ENCODE measurements at places on chromosomes 11 and 22. TPM values are rescaled to one million over a fixed set of nuclear protein-coding genes. Genes with fewer than 3 reads are reported as not detected.

RTN3 gene
- total RNA-seq: 122 TPM

IGSF22 gene
- total RNA-seq: not detected

USH1C gene
- total RNA-seq: not detected

ZP1 gene
- not detected for total RNA-seq

KLHDC7B gene
- 0.13 TPM for total RNA-seq

TMEM121B gene
- 0.13 TPM for total RNA-seq

FOXRED2 gene
- total RNA-seq: 13.2 TPM

C22orf31 gene
- not detected for total RNA-seq

BARX2 gene
- total RNA-seq: not detected

KLHL35 gene
- 2.7 TPM for total RNA-seq

PARVA gene
- total RNA-seq: 107 TPM

NCR3LG1 gene
- total RNA-seq: 14.4 TPM

NXPE1 gene
- total RNA-seq: 0.11 TPM

LGR4 gene
- total RNA-seq: 29.5 TPM

CDHR5 gene
- total RNA-seq: not detected

OR8A1 gene
- not detected for total RNA-seq

DDT gene
- 57.7 TPM for total RNA-seq

ZFP91 gene
- 65.5 TPM for total RNA-seq

TYMP gene
- 50.7 TPM for total RNA-seq

RNF121 gene
- total RNA-seq: 23.2 TPM

CXCR5 gene
- not detected for total RNA-seq

PATE1 gene
- total RNA-seq: not detected

TRPC6 gene
- 0.65 TPM for total RNA-seq

PNPLA2 gene
- 30.6 TPM for total RNA-seq

CARD10 gene
- 13.1 TPM for total RNA-seq

WNT7B gene
- not detected for total RNA-seq

AQP11 gene
- 0.78 TPM for total RNA-seq

KCNJ5 gene
- 0.13 TPM for total RNA-seq

PTPMT1 gene
- total RNA-seq: 46.7 TPM

RPS19BP1 gene
- total RNA-seq: 32.0 TPM

ABTB2 gene
- 3.0 TPM for total RNA-seq

SNX19 gene
- total RNA-seq: 114 TPM

PHOX2A gene
- total RNA-seq: not detected

WBP2NL gene
- total RNA-seq: 1.2 TPM

TBX10 gene
- total RNA-seq: not detected

LDHAL6A gene
- total RNA-seq: not detected

FLRT1 gene
- 0.11 TPM for total RNA-seq
